ENCODE measurements at places on chromosomes 4 and X.

- DNase-seq, result no peak
Observed at GRCh38 chr4:159077702-159078495, 25.0 kb upstream of the RAPGEF2 start.

DNA sequence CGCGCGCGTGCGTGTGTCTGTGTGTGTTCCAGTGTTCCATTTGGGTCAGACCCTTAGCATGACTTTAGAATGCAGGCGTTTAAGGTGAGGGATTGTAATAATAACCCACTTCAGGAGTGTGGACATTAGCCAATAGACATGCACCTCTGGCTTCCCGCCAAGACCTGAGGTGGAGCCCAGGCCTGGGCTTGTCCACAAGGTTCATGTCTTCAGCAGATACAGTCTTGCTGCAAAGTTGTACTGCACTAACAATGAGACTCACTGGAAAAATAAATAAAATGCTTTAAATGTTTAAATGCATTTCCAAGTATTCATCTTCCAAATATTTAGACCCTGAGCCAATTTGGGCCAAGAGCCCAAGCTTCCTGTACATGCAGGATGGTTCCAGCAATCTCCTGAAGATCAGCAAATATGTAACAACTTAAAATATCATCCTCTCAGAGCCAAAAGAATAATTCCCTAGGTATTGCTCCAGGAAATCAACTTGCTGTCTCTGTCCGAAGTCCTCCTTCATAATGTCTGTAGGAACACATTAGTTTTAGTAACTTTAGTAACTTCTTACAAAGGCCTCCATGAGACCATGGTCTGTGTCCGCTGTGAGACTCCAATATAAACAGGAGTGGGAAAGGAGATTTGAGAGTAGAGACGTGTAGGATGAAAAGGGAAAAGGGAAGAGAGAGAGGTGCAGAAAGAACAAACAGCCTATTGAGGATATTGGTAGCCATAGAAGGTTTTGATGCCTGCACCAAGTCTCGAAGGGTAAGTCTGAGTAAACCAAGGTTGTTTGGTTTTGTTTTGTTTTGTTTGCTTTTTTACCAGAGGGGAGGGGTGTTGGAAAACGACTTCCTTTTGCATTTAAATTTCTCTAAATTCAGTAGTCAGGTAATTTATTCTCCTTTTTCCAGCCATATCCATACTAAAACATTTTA is 98.5 kb upstream of the KLF3 start:
- no peak for DNase-seq

DNA sequence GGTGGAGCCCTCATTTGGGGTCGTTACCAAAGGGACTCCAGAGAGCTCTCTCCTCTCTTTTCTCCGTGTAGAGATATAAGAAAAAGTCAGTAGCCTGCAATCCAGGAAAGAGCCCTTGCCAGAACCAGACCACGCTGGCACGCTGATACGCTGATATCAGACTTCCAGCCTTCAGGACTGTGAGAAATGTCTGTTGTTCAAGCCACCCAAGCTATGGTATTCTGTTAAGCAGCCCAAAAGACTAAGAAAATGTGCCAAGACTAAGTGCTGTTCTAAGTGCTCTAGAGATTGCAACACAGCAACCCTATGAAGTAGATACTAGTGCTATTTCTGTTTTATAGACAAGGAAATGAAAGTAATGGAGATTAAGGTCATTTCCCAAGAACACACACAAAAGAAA is 205.7 kb downstream of the CAMK2D start:
- no peak for DNase-seq

GRCh38 chr4:47065051-47065481 is 33.7 kb downstream of the GABRB1 start:
- DNase-seq, result peak; percentile 84

DNA sequence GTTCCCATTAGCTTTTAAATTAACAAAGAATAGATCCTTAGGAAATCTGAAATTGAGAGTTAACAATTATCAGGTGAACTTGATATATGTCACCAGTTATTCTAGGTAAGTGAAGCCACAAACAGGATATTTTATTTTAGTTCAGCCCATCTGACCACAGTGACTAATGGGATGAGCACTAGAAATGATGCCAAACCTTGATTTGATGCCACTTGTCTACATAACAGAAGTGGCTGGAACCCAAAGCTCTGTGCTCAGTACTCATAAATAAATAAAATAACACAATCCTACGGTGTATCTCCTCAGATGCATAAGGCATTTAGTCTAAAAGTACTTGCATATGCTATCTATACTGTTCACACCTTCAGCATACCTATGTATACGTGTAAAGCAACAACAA is 12.2 kb downstream of the SLITRK4 start:
- no peak for DNase-seq

- DNase-seq, result no peak
Observed at GRCh38 chr4:70471897-70472296, at the start of gene MUC7. TSS of gene MUC7 (plus strand) at chr4:70472197. CDS start at chr4:70474022, 1,825 bp downstream.

DNA sequence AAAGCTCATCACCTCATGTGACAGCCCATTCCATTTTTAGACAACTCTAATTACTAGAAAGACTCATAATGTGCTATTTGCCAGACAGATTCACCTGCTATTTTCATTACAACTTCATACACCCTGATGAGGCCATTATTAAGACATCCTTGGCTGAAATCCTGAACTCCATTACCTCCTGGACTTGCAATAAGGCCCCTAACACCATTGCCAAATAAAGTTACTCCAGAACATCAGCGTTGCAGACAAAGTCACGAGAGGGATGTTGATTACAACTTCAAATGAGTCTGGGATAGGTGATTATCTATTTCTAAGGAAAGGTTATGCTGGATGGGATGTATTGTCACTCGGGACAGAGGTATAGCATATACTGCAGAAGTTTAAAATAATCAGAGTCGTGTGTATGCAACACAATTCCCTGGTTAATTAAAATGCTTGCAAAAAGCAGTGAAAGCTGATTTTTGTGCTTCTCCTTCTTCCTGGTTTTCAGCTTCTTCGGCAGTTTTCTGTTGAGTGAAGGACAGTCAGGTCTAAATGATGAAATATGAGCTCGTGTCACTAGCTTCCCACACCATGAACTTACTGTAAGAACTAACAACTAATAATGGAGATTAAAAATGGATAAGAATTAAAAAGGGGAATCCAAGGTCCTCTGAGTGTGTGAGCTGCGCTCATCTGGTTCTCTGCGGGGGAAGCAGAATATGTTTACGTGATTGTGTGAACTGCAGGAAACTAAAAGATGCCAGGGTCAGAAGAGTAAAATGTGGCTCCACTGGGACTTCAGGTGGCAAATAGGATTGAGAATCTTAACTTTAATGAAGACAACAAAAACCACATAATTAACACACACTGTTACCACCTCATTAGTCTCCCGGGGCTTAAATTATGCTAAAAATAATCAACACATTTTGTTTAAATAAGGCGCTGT is 17.6 kb upstream of the SOD3 start:
- DNase-seq, result no peak

DNA sequence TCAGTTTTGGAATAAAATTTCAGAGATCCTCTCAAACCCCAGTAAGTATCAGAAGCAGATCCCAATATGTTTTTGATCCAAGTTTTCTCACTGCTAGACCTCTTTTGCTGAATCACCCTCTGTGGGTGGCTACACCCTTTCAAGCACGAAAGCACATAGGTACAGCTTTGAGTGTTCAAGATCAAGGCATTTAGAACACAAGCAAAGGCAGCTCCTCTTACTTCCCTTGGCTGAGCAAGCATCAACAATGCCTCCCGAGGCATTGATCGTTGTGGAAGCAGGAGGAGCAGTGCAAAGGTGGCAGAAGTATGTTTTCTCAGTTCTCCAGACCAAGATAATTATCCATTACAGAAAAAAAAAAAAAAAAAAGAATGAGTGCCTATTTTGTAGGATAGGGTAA is 72.0 kb upstream of the TSPAN7 start:
- no peak for DNase-seq

GRCh38 chrX:17021851-17022604 is 75.6 kb downstream of the REPS2 start:
- DNase-seq, result no peak

DNA sequence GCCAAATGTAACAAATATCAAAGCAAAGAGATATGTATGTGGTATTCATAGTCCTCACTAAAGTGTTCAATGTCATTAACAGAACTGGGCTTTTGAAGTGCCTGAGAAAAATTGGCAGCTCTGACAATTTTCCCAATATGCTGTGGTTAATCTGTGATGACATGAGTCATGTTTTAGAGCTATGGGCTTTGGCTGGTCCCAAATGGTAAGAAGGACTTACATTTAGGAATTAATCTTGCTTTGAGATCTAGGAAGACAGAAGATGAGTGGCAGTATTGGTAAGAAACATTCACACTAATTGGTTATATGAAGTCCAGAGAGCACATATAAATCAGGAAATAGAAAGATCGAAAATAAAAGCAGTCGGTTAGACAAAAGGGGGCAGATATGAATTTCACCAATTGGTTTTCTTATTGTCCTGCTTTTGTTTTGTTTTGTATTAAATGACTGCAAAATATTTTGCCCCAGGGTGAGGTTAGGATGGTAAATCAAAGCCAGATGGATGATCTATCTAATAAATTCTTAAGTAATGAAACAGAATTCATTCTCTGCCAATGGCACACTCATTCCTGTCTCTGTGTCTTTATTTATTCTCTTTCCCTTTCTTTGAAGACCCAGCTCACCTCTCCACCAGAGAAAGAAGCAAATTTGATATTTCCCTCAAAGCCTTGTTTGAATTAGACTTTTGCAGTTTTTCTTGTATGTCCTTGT is 993.1 kb downstream of the RPA4 start:
- DNase-seq, result no peak

DNA sequence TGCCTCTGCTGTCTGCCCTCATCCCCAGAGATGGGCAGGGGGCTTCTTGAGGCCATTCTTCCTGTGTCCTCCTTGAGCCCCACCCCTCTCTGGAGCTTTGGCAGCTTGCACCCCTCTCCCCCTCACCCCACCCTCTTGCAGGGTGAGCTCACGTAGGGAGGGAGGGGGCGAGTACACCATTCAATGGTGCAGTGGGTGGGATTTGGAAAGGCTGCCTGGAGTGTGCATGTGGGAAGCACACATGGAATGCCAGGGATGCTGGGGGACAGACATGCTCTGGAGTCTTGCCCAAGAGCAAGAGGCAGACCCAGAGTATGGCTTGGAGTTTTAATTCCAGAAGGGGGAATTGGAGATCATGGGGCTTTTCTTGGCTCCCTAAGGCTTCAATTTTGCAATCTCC is 5.6 kb downstream of the PAK3 start:
- DNase-seq, result no peak

- DNase-seq, result no peak
Observed at GRCh38 chrX:110087485-110088356, 84.8 kb downstream of the TMEM164 start.

- DNase-seq, result no peak
Observed at GRCh38 chr4:142752202-142752786, 93.8 kb downstream of the INPP4B start.

GRCh38 chrX:6225911-6226595 is 2.6 kb downstream of the NLGN4X start:
- peak; percentile 25 for DNase-seq

GRCh38 chr4:1661695-1662094 is 22.4 kb downstream of the FAM53A start:
- DNase-seq, result no peak

DNA sequence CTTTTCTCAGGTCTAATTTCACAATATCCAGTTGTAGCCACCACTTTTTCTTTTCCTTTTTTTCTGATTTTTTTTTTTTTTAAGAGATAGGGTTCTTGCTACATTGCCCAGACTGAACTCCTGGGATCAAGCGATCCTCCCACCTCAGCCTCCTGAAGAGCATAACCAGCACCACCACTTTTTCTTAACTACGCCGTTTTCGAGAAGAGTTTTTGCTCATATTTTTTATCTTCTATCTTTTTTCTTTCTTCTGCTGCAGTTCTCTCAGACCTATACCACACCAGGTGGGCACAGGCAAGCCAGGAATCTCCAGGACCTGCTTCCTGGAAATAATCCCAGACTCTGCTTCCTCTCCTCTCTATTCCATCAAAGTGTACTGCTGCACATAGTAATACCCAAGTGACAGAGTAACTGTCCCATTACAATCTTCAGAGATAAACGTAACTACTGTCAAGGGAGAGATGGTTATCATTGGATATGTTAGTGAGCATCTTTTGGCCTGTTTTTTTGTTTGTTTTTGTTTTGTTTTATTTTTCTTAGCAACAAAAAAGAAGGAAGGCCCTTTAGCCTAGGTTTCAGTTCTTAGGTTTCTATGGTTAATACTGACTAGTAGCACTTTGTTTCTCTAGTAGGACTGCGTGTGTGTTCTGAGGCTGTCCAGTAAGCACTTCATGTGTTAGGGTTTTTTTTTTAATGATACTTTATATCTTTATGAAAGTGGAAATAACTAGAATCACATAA is 59.2 kb upstream of the TXK start:
- no peak for DNase-seq

GRCh38 chr4:3673716-3674478 is 92.3 kb upstream of the ADRA2C start:
- DNase-seq, result no peak

DNA sequence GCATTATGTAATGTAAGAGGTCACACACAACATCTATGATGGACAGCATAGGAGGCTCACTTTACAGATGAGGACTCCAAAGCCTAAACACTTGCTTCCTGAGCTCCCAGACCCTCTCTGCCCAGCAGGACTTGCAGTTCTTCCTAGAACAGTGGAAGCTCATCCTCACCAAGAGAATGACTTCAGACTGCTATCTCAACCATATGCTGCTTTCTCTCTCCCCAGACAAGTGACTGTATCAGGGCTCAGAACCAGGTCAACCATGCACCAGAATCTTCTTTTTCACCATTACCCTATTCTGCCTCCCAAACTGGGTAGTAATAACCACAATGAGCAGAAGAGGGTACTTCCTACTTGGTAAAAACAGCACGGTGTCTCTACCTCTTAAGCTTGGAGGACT is 12.2 kb downstream of the RNF150 start:
- no peak for DNase-seq

DNA sequence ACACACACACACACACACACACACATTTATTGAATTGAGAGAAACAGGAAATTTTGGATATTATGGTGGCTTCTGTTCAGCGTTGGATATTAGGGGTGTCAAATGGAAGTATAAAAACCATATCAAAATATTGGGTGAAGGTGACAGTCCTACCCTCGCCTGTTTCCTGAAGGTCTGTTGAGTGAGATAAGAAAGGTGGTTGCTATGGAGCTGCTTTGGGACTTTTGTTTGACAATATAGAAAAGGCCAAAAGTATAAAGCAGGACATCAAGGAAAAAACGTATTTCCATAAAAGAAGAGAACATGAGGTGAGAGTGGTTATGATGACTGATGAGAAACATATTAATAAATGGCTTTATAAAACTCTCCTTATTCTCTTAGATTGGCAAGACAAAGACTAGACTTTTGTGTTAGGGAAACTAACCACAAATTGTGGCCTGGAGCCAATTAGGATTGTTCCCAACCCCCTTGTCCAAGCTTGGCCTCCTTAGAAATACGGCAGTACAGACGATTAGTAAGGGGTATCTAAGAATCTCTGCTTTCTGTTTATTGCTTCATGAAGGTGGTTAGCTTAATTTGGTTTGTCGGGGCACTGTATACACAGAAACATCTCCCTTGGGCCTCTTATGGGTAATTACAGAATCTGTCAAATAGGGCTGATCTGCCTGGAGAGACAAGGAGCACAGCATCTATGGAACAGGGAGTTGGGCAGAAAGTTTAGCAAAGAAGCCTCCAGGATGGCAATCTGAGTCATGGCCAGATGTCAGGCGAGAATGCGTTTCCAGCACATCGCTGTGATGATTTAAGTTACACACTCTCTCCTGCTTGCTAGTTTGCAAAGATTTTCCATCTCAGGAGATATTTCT is 198.0 kb downstream of the CBR4 start:
- no peak for DNase-seq

- DNase-seq, result no peak
Observed at GRCh38 chrX:139211568-139212182, 318.9 kb upstream of the F9 start.

GRCh38 chr4:85728464-85728863 is 253.5 kb downstream of the ARHGAP24 start:
- DNase-seq, result no peak
